NCI-H187 treated with DMSO at 0.1 percent for 48 hours (cell line): ENCODE measurements at places on chromosomes 5 and 9.

- no peak for DNase-seq
Observed at GRCh38 chr5:38039826-38040225, 200.0 kb upstream of the GDNF start.

- no peak for DNase-seq
Observed at GRCh38 chr5:136309376-136309775, 56.0 kb downstream of the TRPC7 start.

GRCh38 chr5:98292496-98292895, 481.0 kb upstream of the RGMB start:
- no peak for DNase-seq

DNA sequence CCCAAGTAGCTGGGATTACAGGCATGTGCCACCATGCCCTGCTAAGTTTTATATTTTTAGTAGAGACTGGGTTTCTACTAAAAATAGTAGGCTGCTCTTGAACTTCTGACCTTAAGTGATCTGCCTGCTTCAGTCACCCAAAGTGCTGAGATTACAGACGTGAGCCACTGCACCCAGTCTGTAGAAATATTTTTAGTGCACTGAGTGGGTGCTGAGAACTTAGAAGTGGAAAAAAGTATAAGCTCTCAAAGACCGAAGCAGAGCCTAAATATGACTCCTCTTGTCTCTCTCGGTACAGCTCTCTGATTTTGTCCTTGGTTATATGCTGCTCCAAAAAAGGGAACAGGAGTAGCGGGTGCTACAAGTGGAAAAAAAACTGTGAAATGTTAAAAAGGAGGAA, 353.8 kb upstream of the IZUMO3 start:
- no peak for DNase-seq

- DNase-seq, result no peak
Observed at GRCh38 chr5:148091991-148092964, 28.5 kb downstream of the SPINK5 start.

DNA sequence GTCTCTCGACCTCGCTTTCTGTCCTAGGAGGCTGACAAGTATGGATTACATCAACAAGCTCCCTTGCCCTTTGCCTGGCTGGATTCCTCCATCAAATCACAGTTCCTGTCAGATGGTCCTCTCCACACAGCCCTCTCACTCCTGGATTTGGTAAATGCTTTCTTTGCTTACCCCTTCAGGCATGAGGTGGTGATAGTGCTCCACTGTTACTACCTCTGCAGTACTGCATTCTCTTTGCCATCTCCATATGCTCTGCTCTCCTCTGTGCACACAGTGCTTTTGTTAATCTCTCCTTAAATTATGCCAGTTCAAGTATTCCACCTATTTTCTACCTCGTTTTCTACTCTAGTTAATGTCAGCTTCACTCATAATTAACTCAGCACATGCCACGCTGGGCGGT, 279.2 kb downstream of the DMAC1 start:
- DNase-seq, result no peak

- DNase-seq, result no peak
Observed at GRCh38 chr5:158559643-158560042, 540.1 kb downstream of the EBF1 start.

GRCh38 chr5:68435611-68436010, 220.1 kb downstream of the PIK3R1 start:
- no peak for DNase-seq

- no peak for DNase-seq
Observed at GRCh38 chr5:84634256-84634655, 249.6 kb upstream of the EDIL3 start.

DNA sequence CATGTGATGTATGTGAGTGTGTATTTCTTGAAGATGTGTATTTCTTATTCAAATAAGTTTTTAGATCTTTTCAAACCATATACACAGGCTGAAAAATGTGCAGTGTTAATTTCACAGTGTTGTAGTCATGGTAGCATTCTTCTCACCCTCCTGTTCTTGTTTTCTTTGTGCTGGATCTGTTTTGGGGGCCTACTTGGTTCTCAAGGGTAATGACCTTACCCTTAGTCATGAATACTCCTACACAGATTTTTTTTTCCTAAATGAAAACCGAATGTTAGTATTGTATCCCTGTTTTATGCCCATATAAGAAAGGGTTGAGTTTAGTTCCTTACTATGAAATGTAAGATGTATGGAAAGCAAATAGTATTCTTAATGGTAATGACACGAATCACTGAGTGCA, 88.0 kb downstream of the SLC44A1 start:
- no peak for DNase-seq

DNA sequence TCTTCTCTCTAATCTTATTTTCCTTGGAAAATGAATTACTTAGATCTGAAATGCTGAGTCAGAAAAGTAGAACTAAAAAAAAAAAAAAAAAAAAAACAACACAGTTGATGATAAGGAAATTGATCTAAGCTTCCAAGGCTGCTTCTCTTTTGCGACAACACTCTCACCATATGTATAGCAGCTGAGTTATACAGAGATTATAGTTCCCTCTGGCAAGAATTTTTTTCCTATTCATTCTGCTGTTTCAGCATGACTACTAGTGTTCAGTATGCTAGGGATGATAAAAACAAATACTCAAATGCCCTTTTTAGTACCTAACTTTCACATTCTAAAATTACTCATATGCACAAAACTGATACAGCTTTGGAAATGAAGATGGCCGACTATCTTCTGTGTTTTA, 267.3 kb downstream of the MLLT3 start:
- DNase-seq, result no peak

DNA sequence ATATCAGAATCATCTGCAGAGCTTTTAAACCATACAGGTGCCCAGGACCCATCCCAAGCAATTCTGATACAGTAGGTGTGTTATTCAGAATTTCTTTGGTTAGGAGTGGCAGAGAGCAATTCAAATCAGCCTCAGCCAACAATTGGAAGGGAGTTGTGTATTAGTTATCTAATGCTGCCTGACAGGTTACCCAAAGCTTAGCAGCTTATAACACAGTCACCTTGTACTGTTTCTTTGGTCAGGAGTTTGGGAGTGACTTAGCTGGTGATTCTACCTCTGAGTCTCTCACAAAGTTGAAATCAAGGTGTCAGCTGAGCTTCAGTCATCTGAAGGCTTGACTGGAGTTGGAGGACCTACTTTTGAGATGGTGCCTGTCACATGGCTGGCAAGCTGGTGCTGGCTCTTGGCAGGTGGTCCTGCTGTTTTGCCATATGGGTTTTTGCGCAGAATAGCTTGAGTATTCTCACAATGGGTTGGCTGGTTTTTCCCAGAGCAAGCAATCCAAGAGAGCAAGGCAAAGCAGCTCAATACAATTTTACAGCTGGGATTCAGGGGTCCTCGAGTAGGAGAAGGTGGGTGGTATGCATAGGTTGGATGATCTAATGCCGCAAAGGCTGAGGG, 18.7 kb upstream of the CARNMT1 start:
- DNase-seq, result no peak

DNA sequence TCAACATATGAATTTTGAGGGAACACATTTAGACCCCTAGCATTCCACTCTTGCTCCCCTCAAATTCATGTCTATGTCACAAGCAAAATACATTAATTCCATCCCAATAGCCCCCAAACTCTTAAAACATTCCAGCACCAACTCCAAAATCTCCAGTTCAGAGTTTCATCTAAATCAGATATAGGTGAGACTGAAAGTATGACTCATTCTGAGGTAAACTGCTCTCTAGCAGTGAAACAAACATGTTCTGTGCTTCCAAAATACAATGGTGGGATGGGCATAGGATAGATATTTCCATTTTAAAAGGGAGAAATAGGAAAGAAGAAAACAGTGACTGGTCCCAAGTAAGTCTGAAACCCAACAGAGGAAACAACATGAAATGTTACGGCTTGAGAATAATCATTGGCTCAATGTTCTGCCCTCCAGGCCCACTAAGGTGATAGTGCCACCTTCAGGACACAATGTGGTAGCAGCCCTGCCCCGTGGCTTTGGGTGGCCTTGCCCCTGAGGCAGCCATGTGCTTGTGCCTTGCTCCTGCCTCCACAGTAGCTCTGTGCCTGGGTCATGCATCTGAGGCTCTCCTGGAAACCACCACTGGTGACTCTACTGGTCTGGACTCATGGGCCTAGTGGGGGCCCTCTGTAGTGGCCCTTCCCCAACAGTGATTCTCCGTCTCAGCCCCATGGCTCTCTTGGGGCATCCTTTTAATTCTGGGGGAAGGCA, 36.4 kb upstream of the IPPK start:
- DNase-seq, result no peak

- no peak for DNase-seq
Observed at GRCh38 chr9:104073770-104074133, 20.4 kb upstream of the SMC2 start.

DNA sequence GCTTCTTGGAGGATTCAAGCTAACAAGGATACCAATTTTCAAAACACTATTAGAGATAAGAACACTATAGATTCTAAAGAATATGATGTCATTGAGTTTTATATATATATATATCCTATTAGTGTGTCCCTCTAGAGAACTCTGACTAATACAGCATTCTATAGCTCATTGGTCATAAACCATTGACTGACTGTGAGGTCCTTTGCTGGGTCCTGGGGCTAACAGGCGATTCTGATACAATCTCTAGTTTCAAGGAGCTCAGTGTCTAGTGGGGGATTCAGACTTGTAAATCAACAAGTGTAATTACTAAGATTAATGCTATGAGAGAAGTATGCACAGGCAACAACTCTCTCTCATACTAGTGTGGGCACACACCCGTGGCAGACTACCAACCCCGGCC, 234.5 kb downstream of the DENND1A start:
- no peak for DNase-seq

DNA sequence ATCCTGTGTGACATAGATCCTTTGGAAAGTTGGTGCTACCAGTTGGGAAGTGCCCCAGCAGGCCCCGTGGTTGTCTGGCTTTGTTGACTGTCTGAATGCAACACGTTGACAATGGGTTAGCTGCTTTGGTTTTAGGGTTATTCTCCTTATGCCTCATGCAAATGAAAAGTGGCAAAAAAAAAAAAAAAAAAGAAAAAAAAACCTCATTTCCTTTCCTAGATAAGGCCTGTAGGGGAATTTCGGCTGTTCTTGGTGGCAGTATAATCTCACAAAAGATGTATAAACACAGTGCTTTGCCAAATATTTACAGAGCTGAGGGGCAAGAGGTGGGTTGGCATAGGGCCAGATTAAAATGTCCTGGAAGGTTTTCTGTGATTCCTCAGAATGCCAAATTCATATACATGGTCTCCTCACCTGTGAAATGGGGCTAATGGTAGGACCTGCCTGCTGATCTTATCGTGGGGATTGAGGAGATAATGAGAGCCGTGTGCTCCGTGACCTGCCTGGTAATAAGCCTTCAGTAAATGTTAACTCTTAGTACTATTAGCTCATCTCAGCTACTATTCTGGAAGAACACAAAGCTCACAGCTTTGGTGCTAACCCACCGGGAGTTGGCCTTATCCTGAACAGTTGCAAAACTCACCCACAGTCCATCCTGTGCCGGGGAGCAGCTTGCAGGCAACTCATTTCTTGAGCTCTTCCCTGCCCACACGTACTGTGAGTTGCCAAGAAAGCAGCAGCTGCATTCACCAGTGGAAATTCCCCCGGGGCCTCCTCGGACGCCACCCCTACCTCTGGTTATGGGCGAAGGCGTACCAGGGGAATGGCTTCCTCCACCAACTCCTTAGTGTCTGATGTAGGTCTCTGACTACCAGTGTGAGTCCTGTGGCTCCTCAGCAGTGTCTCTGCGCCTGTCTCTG, 220.3 kb downstream of the NR3C1 start:
- no peak for DNase-seq

DNA sequence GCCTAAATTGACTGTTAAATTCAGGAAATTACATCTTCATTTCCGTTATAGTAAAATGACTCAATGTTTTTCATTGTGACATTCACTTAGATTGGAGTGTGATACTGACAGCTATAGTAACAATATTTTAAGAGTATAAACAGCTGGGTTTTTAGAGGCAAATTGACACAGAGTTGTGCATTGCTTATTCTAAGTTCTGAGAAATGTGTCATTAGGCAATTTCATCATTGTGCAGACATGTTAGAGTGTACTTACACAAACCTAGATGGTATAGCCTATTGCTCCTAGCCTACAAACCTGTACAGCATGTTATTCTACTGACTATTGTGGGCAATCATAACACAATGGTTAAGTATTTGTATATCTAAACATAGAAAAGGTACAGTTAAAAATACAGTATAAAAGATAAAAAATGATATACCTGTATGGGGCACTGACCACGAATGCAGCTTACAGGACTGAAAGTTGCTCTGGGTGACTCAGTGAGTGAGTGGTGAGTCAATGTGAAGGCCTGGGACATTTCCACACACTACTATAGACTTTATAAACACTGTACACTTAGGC, 132.7 kb downstream of the PDE4D start:
- no peak for DNase-seq

DNA sequence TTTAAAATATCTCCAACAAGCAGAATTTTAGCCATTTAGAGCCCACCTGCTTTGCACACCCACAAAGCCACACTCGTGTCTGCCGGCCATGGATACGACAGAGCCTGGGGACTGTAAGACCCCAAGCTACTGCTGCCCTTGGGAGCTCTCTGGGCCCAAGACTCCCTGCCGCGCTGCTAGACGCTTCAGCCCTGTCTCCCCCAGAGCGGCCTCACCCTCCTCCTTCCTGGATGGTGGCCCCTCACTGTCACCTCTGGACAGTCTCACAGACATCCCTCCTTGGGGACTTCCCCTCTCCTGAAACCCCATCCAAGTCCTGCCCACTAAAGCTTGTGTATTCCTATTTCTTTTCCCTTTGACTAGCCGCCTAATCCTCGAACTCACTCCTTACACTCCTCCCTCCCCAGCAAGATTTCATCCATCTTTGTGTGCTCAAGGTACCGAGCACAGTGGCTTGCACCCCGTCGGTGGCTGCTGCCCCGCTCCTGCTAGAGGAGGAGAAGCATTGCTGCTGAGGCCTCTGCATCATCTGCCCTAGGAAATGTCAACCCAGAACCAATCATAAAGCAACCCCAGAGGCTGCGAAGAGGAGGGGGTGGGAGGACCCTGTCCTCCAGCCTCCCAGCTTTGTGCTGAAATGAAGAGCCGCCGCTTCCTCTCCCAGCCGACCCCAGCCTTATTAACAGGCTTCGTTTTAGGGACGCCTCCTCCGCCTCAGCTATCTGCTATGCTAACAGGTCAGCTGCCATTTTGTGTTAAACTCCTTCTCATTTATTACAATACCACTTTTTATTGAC, 71.2 kb downstream of the CFAP77 start:
- no peak for DNase-seq

DNA sequence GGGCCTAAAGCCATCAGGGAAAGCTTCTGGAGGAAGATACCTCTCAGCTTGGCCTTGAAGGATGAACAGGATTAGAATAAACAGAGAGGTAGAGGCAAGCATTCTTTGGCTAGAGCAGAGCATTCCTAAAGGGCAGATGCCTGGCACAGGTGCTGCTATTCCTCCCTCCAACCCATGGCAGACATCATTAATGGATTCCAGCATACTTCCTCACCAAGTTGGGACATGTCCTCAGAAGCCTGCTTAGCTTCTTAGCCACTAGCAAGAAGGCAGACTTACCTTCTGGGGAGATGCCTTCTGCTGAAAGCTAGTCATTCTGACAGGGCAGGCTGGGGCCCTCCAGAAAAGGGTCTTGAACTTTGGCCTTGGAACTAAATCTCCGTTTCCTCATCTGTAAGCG, 122.0 kb downstream of the RGS3 start:
- no peak for DNase-seq
